Left renal pelvis (tissue), 4 donors: ENCODE measurements at places on chromosomes 3 and 15.

DNA sequence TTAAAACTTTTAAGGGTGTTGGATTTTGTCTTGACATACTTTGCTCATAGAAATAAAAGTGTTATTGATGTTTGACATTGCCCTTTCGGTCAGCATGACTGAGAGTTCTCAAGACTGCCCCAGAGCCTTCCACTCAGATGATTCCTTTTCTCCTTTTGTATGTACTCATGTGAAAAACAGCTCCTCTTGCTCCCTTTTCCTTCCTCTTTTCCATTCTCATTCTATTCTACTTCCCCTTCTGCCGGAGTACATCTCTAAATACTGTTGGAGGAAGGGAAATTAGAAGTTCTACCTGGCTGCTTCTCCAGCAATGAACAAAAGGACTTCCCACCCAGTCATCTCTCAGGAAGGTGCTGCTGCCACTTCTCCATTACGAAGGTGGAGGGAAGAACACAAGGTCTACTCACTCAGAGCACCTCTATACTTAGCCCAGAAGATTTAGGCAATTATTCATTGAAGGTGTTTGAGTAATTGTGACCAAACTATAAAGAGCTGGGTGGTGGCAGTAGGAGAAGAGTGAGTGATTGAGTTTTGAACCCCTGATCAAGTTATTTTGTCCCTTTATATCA, 163.8 kb upstream of the MBNL1 start:
- no peak for DNase-seq

- no peak for DNase-seq
Observed at GRCh38 chr3:139944256-139944910, 9.4 kb downstream of the CLSTN2 start.

- no peak for DNase-seq
Observed at GRCh38 chr3:150248116-150248887, 159.8 kb upstream of the TSC22D2 start.

- DNase-seq = no peak
Observed at GRCh38 chr3:179730506-179730905, 77.7 kb downstream of the USP13 start.

- no peak for DNase-seq
Observed at GRCh38 chr3:15355086-15355485, 22.7 kb upstream of the SH3BP5 start.

DNA sequence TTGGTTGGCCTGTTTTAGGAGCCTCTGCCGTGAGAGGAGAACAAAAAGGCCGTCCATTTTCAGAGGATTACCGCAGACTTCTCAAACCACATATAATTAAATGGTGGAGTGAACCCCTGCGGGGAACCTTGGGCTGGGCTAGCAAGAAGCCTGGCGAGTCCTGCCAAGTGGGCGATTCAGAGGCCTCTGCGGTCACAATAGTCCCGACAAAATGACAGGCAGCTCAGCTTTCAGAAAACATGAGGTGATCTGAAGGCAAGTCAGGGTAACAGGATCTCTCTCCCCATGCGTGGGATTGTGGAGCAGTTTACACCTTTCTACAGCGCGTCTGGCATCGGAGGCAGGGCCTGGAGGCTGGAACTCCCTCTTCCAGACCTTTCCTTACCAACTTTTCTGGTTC, 134.8 kb downstream of the ASB7 start:
- no peak for DNase-seq

DNA sequence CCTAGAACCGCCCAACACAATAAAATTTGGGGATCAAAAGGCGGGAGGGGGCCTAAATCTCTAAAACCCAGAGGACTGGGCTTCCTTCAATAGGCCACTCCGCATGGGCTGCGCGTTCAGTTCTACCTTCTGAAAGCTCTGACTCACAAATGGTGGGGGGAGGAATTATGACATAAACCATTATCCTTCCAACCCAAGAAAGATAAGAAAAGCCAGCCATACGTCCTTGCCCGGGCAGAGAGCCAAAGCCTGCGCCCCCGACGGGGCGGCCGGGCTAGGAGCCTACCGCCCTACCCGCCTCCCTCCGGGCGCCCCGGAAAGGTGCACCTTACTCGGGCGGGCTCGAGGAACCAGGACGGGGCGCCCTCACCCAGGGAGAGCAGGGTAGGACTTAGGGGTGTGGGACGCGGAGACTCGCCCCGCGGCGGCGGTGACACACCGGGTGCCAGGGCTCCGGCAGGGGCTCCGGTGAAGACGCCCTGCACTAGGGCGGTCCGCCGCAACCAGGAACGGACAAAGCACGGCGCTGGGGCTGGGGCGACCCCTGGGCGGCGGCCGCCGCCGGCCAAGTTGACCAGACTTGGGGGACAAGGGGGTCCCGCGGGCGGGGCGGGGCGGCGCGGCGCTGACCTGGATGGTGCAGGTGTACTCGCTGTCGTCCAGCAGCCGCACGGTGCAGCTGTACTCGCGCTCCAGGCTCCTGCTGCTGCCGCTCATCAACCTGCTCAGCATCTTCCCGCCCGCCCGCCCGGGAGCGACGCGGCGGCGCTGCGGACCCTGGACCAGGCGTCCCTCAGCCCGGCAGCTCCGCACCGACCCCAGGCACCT, 534 bp downstream of the FRMD5 start:
- no peak for DNase-seq

- DNase-seq = no peak
Observed at GRCh38 chr3:169334991-169335390, 328.5 kb downstream of the MECOM start.

- no peak for DNase-seq
Observed at GRCh38 chr3:11390411-11391131, 118.4 kb downstream of the ATG7 start.

- DNase-seq = no peak
Observed at GRCh38 chr3:170740726-170741591, 129.0 kb downstream of the RPL22L1 start.

DNA sequence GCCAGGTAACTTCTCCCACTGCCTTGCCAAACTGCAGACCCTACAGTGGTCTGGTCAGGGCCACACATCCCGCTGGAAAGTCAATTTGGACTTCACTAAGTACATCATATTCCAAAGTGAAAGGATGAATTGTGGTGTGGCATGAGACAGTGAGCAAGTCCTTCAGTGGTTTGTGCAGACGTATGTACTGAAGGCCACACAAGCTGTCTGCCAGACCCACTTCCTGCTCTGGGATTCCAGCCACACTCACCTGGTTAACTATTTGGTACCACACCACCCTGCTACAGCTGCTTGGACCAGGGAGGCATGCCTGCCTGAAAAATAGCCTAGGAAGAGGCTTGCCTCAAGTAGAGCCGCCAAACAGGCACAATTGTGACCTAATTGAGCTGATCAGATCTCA, 94.1 kb upstream of the STRIT1 start:
- DNase-seq = no peak
